ENCODE measurements at places on chromosomes 12 and 14.

DNA sequence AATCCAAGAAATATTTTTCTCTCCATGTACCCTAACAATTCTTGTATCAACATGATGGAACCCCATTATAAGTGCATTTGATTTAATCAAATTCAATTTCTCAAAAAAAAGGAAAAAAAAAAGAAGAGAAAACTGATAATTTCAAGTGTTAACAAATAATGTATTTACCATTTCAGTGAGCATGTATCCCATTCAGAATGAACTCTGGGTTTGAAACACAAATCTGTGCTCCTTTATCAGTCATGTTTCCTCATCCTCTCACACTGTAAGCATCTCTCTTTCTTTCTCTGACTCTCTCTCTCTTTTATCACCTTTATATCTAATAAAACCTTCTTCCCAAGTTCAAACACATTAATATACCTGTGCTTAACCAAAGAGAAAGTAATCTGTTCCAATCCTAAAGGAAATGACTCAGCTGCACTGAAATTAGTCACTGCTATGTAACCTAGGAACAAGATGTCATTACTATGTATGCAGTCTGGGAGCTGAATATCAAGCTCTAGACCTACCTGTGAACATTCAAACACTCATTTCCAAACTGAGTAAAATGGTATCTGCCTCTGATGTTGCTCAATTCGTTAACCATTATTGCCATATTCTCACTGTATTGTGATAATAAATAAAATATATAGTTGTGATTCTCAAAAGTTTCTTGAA, 135.0 kb upstream of the LRIG3 start:
- DNase-seq: no peak

DNA sequence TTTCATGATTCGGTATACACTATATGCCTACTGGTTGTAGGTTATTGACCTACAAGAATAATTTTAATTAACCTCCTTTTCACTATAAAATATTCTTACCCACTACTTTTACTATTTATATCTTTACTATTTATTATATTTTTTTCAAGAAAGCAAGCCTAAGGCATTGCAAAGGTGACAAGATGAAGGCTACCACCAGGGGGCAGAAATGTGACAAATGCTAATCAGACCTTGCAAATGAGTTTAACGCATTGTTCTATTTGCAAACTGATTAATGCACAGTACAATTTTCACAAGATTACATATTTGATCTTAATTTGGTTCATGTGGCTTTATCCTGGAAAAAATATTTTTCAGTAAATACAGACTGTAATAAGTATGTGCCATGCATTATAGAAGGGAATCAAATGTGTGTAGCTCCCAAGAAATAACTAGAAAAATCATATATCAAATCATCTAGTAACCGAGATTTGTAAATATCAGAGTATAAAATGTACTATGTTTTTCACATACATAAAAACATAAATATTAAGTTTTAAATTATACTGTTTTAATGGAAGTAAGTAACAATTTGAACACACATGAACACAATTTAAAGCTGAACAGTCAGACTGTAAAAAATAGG, 107.0 kb downstream of the ADAMTS20 start:
- peak; percentile 73 for DNase-seq

- peak; percentile 78 for DNase-seq
These were observed 67.9 kb upstream of the BEGAIN start for GRCh38 chr14:100654814-100655740.

DNA sequence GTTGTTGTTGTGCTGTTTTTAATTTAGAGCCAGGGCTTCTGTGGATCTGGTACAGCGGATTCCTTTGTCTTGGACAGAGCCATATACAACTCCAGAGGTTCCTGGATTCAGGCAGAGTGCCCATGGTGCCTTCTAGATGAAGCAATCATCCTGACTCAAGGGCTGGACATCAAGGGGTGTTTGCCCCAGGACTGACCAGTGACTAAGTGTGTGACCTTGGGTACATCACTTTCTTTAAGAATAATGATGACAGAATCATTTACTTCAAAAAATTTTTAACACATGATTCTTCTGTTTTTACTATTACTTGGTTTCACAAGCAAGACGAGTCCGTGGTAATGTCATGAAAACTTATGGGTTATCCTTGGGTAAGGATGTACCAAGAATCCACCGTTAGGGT, 397.3 kb downstream of the ZFP36L1 start:
- DNase-seq: no peak

- DNase-seq: no peak
These were observed 96.1 kb downstream of the PIWIL1 start for GRCh38 chr12:130433834-130434233.

GRCh38 chr14:21436567-21437062, 19.3 kb downstream of the CHD8 start:
- no peak for DNase-seq

DNA sequence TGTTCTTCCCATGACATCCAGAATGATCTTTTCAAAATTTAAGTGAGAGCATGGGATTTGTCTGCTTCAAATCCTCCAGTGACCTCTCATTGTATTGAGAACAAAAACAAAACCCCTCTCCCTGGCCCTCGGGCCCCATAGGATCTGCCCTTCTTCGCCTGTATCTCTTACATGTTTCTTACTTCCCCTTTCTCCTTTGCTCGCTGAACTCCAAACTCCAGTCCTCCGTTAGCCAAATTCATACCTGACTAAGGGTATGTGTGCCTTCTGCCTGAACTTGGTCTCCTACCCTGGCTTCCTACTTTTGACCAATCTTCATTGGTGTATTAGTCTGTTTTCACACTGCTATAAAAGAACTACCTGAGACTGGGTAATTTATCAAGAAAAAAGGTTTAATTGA, 13.2 kb upstream of the TSPAN11 start:
- no peak for DNase-seq

DNA sequence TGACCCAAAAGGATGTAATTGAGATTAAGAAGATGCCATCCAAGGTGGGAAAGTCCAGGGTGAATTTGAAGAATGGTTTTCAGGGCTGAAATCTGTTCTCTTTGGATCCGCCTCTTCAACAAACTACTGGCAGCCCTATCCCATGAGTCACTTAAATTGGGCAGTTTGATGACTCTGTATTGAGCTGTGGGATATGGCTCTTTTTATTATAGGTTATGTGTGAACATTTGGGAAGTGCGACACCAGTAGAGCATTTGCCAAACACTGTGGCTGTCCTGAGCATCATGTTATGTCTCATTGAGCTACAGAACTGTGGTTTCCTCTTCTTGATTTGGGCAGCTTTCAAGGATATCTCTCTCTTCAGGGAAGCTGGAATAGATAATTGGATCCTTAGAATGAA, 22.3 kb downstream of the IFT43 start:
- no peak for DNase-seq

DNA sequence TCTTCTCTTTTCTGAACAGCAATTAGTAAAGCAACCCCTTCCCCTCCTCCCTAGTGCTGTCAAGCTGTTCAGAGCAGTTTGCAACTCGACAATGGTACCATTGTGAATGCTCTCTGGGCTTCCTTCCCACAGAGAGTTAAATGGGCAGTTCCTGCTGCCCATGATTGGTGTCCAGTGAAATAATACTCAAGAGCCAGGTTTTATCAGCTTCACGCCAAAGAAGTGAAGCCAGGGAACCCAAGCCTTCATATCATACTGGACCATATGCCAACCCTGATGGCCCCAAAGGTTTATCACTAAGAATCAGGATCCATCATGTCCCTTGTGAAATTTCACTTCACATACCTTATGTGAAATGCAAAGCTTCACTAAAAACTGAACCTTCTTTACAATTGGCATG, 24.7 kb downstream of the INSM2 start:
- peak; percentile 44 for DNase-seq
